ENCODE measurements at places on chromosomes 12 and 14.

DNA sequence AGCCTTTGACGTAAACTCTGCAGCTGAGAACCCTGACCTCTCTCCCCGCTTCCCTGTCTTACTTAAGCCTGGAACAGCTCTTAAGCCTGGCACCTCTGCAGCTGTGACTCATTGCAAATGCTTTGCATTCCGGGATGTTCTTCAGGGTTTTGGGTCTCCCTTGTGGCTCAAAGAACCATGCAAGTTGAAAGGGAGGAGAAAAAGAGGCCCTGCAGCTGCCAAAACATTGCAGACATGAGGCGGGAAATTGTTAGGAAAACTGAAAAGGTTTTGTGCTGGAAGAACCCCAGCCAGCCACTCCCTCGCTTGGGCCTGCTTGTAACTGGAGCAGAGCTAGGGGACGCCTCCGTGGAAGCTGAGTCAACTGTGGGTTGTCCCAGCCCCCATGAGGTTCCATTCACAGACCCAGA, 60.2 kb upstream of the FERMT2 start:
- no peak for DNase-seq

DNA sequence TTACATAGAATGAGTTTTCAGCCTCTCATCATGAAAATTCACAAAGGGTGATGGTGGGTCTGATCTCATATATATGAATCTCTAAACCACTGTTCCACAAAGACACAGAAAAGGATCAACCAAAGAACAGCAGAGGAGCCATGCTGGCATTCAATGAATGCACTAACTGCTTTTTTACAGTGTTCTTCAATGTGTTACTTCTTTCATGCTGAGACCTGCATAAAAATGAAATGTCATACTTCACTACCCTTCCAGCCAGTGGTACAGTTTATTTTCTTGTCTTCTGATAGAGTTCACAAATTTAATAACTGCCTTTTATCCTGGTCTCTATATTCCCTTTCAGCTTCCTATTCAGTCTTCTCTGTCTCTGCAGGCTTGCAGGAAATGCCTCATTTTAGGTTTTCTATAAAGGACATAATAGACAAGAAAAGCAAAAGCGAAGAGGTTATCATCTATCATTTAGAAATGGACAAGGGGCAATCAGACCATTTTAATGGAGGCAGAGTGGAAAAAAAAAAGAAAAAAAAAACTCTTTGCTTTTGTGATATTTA, 836.7 kb upstream of the FOXG1 start:
- no peak for DNase-seq

- DNase-seq: no peak
These were observed 104.0 kb downstream of the NCOR2 start for GRCh38 chr12:124463341-124463921.

- no peak for DNase-seq
These were observed 7.6 kb upstream of the NGB start for GRCh38 chr14:77278461-77279230.

DNA sequence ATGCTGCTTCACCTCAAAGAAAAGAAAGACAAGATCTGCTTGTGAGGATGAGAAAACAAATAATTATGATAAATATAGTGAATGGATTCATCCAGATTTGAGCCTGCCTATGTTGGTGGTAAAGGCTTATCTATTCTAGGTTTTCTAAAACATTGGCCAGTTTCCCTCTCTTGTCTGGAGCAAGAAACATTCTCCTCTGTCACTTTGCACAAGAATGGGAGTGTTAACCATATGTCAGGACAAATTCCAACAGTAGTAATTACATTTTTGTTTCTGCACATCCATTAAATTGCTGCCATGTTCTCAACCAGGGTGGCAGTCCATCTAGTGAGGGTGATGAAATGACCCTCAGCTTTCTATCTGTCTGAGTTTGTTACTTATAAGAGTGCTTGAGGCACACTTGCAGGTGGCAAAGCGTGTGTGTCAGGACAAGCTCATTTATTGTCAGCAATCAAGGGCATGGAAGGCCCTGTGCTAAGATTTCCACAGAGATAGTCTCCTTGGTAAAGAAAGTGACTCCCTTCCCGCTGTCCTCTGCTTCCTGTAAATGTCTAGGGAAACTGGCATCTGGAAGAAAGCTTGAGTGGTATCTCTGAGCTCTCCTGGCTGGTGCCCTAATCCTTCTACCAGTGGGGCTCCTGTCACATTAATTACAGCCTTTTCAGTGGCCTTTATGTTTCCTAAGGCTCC, 502.1 kb upstream of the FLRT2 start:
- DNase-seq: no peak

GRCh38 chr14:99574099-99574880, 29.7 kb downstream of the CCDC85C start:
- no peak for DNase-seq

DNA sequence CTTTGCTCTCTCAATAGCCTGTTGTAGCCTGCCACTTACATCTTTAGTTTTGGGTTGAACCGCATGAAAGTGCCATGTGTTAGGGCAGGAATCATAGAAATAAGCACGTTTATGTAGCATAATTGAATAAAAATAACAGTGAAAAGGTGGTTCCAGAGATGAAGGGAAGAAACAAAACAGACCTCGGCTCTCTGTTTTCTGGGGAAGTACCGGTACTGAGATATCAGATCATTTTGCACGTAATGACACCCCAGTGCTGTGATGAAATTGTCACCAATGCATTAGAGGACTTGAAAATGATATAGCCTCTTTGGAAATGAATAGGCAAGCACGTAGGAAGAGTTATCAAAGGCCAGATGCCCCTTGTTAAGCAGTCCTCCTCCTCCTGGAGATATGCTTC, 42.5 kb upstream of the DLK1 start:
- DNase-seq: no peak

DNA sequence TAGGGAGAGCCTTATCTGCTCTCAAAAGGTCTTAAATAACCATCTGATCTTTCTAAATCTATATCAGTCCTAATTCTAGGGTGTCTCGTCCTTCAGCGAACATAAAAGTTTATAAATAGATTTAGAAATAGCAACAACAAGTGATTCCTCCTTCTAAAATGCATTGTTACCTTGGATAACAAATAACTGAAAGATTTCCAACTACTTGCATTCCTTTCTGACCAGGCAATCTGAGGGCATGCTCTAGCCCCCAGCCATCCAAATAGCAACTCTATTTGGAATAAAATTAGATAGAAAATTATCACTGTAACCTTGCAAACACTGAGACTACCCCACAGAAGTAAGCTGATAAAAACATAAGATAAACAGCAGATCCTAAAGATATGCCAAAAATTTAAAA, 21.8 kb upstream of the KRR1 start:
- DNase-seq: no peak

DNA sequence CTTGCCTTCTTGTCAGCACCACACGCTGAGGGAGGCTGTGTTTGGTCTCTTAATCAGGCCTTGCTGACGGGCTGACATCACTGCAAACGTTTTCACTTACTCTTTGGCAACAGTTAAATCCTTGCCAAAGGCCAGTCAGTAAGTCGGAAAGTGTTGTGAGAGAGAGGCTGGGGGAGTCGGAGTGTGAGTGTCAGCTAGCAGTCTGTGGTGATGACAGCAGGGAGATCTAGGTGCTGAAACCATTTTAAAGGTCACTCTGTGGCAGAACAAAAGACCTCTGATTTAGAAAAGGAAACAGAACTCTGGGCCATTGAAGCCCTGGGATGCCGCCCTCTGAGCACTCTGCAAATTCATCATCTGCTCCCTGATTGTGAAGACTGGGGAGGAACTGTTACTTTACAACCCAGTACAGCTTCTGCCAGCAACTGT, 143.5 kb downstream of the PAX9 start:
- no peak for DNase-seq

Data from neural crest cell (in vitro differentiated cells).